ENCODE measurements at places on chromosomes 1 and 21. TPM values are rescaled to one million over a fixed set of nuclear protein-coding genes. Genes with fewer than 3 reads are reported as not detected.
A peak's percentile ranks its signal among the peaks of the same experiment; 100 is the strongest.

Gene OR2L5
- not detected for total RNA-seq

Gene CR1
- 21.5 TPM for total RNA-seq

Gene DNAJC8
- total RNA-seq, result 68.9 TPM

Gene S100A1
- total RNA-seq, result 0.71 TPM

GRCh38 chr1:107286125-107286524 lies 145.3 kb downstream of the NTNG1 start:
- no peak overlapping the region for H3K27ac ChIP-seq
- no peak overlapping the region for H3K4me3 ChIP-seq
- no peaks in the 10 kb centered on the region for H3K27me3 ChIP-seq
- no peaks in the 10 kb centered on the region for H3K36me3 ChIP-seq
- no peaks in the 10 kb centered on the region for H3K4me1 ChIP-seq
- no peak for DNase-seq

- H3K27me3 ChIP-seq, result no peaks in the 10 kb centered on the region
- H3K27ac ChIP-seq, result no peak overlapping the region
- no peak overlapping the region for H3K4me3 ChIP-seq
- H3K36me3 ChIP-seq, result no peaks in the 10 kb centered on the region
Observed at GRCh38 chr1:49102752-49103151, 326.1 kb upstream of the BEND5 start.

- H3K4me1 ChIP-seq, result peaks cover 32% of the 10 kb centered on the region
- no peak overlapping the region for H3K27ac ChIP-seq
- H3K27me3 ChIP-seq, result no peaks in the 10 kb centered on the region
- DNase-seq, result no peak
Observed at GRCh38 chr1:64866689-64867088, 99.7 kb downstream of the JAK1 start.

DNA sequence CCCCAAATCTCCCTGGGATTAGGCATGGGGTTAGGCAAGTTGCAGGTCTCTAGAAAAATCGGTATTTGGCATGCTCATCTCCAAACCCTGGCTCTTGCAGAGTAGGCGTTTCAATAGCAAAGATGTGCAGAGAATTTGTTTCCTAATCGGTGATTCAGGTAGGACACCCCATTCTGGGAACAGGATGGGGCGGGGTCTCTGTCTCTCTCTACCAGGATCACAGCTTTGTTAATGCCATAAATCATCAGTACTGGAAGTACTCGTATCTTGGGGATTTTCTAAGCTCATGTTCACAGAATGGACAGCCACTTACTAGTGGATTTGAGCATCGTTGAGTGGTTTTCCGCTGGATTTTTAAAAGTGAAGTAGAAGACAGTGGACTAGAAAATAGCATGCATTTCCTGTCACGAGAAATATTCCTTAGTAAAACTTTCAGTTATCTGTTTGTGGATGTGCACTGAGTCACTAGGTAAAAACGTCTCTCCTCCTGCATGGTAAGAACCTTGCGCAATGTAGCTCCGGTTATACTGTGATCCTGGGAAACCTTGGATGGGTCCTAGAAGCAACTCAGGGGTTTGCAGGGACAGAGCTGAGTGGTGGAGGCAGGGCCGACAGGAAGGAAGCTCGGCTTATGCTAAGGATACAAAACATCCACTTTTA lies 5.1 kb downstream of the TMEM51 start:
- H3K27ac ChIP-seq, result no peak overlapping the region
- H3K27me3 ChIP-seq, result no peaks in the 10 kb centered on the region
- H3K4me3 ChIP-seq, result peak overlapping the region; percentile 12
- H3K36me3 ChIP-seq, result no peaks in the 10 kb centered on the region

- peaks cover 85% of the 10 kb centered on the region for H3K36me3 ChIP-seq
- H3K27me3 ChIP-seq, result no peaks in the 10 kb centered on the region
- peaks cover 62% of the 10 kb centered on the region for H3K4me1 ChIP-seq
- H3K27ac ChIP-seq, result no peak overlapping the region
- H3K4me3 ChIP-seq, result no peak overlapping the region
- no peak for DNase-seq
Observed at GRCh38 chr1:156480016-156480370, 20.6 kb downstream of the MEF2D start.

GRCh38 chr1:1304331-1305299 lies 3.1 kb downstream of the ACAP3 start:
- peaks cover 8% of the 10 kb centered on the region for H3K36me3 ChIP-seq
- peak overlapping the region; percentile 93 for H3K4me3 ChIP-seq
- peaks cover 42% of the 10 kb centered on the region for H3K4me1 ChIP-seq

- no peak overlapping the region for H3K27ac ChIP-seq
- H3K36me3 ChIP-seq, result no peaks in the 10 kb centered on the region
- H3K4me3 ChIP-seq, result no peak overlapping the region
- DNase-seq, result no peak
Observed at GRCh38 chr21:43374228-43374885, 52.6 kb downstream of the SIK1 start.

GRCh38 chr1:247228133-247228532 lies 27.7 kb upstream of the VN1R5 start:
- H3K4me3 ChIP-seq, result no peak overlapping the region
- no peak overlapping the region for H3K27ac ChIP-seq
- H3K27me3 ChIP-seq, result no peaks in the 10 kb centered on the region
- H3K36me3 ChIP-seq, result no peaks in the 10 kb centered on the region
- no peaks in the 10 kb centered on the region for H3K4me1 ChIP-seq

- no peak for DNase-seq
- H3K4me3 ChIP-seq, result no peak overlapping the region
- H3K4me1 ChIP-seq, result peaks cover 63% of the 10 kb centered on the region
- H3K27ac ChIP-seq, result no peak overlapping the region
- no peaks in the 10 kb centered on the region for H3K36me3 ChIP-seq
Observed at GRCh38 chr1:232594768-232595698, 34.9 kb downstream of the SIPA1L2 start.
